ENCODE measurements at places on chromosomes 4 and X. TPM values are rescaled to one million over a fixed set of nuclear protein-coding genes. Genes with fewer than 3 reads are reported as not detected.

GRCh38 chr4:107710493-107711459 is 9.3 kb downstream of the PAPSS1 start:
- no peak for ATAC-seq

DNA sequence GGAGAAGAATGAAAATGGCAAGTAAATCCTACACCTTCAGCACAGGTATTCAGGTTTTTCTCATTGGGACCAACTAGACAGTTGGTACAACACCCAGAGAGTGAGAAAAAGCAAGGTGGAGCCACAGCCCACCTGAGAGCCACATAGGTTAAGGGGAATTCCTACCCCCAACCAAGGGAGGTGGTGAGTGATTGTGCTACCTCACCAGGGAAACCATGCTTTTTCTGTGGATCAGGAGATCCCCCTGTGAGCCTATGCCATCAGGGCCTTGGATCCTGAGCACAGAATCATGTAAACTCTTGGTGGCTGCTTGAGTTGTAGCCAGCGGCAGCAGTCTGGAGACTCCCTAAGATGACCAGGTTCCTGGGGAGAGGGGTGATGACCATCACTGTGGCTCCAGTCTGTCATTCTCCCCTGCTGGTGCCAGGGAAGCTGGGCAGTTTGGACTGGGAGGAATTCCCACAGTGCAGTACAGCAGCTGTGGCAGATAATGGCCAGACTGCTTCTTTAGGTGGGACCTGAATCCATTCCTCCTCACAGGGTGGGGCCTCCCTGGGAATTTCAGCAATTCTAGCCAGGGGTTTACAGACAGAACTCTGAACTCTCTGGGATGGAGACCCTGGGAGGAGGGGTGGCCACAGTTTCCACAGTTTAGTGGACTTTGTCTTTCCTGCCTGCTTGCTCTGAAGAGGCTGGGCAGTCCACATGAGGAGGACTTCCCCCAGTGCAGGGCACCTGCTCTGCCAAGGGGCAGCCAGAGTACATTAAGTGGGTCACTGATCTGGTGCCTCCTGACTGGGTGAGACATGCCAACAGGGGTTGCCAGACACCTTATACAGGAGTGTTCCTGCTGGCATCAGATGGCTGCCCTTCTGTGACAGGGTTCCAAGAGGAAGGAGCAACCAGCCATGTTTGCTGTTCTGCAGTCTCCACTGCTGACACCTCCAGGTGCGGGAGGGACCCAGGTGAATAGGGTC is 43.2 kb downstream of the PARM1 start:
- ATAC-seq, result no peak

- ATAC-seq, result no peak
These were observed 1.1 kb upstream of the HELT start for GRCh38 chr4:185016946-185017758.

- peak; percentile 48 for ATAC-seq
These were observed 169.6 kb upstream of the GATB start for GRCh38 chr4:151930372-151930771.

- ATAC-seq, result no peak
These were observed 37.5 kb upstream of the IL21 start for GRCh38 chr4:122658377-122658776.

GRCh38 chr4:96262057-96262456 is 422.2 kb downstream of the PDHA2 start:
- ATAC-seq, result no peak

DNA sequence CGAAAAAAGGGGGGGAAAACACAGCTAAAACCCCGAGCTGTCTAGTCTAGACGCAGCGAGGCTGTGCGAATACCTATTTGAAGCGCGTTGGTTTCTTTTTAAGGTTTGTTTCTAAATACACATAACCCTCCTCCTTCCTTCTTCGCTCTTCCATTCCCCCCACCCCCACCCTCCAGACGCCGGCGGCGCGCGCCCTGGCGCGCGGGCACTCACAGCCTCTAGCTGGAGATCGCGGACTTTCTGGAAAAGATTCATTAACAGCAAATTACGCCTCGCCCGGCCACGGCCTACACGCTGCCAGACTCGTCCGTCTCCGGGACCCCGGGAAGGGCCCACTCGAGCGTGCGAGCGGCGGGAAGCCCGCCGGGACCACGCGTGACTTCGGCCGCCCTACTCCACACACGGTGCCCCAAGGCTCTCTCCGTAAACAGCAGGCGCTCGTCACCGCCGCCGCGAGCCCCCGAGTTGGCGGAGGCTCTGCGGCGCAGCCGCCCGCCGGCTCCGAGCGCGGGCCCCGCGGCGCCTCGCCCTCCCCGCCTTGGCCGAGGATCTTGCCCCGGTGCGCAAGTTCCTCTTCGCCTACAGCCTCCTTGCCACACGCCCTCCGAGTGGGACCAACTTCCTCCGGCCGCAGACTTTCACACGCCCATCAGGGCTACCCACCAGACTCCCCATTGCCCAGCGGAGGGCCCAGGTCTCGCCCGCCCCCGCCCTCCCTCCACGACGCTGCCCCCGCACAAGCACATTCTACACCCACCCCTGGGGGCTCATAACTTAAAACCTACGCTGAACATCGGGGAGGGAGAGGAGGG is 2.0 kb downstream of the BCOR start:
- no peak for ATAC-seq

Gene ATP10D
- 50.2 TPM for total RNA-seq

Gene SPANXD
- total RNA-seq, result not detected

Gene HSPA4L
- total RNA-seq, result 35.5 TPM

Gene SLC6A8
- total RNA-seq, result 62.0 TPM

Gene POF1B
- total RNA-seq, result 30.9 TPM
